HuH-7.5 (cell line): ENCODE measurements at places on chromosomes 1 and 21.

DNA sequence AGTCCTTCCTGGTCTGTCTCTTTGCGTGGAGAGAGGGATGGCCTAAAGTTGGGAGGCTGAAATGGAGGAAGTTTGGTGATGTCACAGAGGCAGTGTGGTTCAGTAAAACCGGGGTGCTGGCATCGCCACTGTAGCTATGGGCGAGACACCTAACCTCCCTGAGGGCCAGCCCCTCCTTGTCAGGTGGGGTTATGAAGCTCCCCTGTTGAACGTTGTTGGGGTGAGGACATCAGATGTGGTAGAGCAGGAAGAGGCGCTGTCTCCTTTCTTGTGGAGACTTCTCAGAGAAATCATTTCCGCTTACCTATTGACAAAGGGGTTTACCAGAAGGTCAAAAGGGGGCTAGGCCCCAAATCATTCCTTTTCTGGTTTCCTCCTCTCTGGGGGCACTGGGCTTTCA, 294.7 kb downstream of the SIPA1L2 start:
- no peak for DNase-seq

DNA sequence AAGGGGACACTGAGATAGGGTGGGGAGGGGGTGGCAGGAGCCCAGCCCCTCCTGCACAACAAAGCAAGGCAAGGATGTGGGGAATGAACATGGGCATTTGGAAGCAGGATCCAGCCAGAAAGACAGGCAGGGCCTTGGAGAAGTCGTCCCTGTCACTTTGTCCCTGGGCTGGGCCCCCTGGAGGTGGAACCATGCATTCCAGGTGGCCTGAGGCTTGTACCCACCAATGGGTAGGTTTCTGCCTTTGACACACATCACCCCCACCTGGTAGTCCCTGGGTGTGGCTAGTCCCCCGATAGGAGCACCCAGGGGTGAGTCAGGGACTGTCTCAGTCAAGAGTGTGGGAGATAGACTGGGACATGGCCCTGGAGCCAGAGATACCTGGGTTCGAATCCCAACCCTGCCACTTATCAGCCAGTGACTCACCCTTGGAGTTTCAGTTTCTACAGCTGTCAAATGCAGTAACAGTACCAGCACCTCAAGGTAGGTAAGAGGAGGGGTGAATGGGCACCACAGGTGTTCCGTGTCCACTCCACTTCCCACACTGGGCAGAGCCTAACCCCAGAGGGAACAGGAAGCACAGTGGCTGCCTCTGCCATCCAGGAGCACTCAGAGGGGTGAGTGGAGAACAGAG, 10.0 kb downstream of the PLA2G2D start:
- DNase-seq = no peak

DNA sequence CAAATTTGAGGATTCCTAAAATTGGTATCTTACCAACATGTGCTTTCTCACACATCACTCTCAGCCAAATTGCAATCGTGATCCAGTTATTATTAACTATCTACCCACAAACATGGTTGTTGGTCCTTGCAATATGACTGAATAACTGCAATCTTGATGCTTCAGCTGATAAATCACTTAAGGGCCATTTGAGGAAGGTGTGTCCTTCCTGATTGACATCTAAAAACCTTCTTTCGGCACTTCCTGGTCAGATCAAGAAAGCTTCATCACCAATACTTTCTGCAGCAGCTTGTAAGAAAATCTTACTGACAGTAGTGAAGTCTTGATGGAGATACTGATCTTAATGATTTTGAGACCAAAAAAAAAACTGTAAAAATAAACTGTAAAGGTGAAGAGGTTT, 48.5 kb upstream of the KCTD3 start:
- no peak for DNase-seq

GRCh38 chr1:72122099-72122880, 160.0 kb downstream of the NEGR1 start:
- DNase-seq = no peak

DNA sequence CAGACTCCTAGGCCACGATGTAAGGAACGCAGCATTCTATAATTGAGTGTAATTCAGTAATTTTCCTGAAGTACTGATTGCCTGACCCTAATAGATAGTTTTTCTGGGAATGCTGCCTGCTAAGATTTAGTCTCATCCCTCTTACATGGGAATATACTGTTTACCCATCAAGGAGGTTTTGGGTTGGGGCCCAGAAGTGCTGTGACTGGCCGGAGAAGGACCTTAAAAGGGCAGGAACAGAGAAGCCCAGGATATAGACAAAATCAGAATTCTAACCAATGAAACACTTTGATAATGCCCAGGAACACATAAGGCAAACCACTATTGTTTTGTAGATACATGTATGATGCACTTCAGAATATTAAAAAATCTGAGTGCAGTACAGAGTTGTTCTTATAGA, 111.6 kb downstream of the RGS2 start:
- no peak for DNase-seq

GRCh38 chr1:9039761-9040658, 13.8 kb upstream of the SLC2A7 start:
- DNase-seq = no peak
